Fibroblast of the aortic adventitia (primary cell): ENCODE measurements at places on chromosomes 1 and 21.

DNA sequence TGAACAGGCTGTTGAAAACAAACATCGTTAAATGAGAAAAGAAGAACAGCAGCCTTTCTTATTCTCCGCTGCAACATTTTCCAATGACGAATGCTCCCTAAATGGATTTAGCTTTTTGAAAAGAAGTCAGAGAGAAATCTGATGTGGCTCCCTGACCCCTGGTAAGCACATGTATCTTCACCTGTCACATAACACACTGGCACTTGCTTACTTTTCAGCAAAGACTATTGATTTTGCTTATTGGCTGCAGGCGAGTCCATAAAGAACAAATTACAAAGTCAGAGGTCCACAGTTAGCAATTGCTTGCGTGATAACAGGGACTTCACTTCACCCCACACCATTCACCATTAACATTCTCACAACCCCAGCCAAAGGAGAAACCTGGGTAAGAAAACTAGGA is 362.8 kb downstream of the GPATCH2 start:
- no peak for DNase-seq

GRCh38 chr1:175678471-175678870 is 64.9 kb downstream of the TNR start:
- no peak for DNase-seq

DNA sequence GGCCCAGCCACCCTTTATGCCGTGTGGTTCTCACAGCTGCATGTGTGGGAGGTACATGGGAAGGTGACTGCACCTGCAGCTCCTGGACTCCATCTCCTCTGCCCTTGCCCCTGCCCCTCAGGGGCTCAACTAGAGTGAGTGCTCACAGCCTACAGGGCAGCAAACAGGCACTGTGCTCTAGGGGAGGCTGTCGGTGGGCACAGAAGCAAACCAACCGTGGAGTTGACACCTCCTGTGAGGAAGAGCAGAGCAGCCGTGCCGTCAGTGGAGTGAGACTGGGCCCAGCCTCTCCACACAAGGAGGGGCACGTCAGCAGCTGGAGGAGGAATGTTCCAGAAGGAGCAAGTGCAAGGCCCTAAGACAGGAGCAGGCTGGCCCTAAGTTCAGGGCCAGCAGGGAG is 32.7 kb downstream of the BMP8A start:
- no peak for DNase-seq

DNA sequence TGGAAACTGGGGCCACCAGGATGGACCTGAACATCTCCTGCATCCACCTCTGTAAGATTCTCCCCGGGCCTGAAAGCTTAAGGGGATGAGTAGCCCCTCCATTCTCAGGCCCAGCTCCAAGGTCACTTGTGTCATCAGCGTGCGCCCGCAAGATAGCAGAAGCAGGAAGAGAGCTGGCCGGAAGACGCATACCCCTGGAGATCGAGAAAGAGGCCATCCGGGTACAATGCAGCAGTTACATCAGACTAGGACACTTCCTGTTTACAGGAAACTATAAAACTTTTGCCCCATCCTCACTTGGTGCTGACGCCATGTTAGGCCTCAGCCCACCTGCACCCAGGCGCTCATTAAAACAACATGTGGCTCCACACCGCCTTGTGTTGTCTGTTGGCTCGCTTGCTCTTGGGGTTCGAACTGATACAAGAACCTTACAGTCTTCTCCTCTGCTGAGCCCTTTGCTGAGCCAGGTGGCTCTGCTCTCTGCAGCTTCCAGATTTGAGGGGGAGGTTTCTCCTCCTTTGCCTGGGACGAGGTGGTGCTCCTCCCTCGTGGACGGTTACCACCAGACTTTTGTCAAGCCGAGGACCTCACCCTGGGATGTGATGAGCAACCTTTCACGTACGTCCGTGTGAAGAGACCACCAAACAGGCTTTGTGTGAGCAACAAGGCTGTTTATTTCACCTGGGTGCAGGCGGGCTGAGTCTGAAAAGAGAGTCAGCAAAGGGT is 277.5 kb upstream of the C1orf174 start:
- no peak for DNase-seq

GRCh38 chr1:53462193-53462592 is 3.0 kb downstream of the DMRTB1 start:
- no peak for DNase-seq

DNA sequence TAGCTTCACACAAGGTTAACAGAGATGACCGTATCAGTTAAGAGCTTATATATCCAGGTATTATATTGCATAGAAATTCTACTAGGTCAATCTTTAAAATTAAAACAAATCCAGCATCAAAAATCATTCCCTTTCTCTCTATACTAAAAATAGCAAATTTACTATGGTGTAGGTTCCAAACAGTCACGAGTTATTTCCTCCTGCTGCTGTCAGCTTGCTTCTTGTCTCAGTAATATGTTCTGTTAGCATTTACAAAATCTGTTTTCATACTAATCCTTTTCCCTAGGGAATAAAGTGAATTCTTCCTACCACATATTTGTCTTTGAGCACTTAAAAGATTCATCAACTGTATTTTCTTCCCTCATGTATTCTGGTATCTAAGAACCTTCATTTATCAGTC is 2.5 kb downstream of the WDR26 start:
- DNase-seq = peak; percentile 55

DNA sequence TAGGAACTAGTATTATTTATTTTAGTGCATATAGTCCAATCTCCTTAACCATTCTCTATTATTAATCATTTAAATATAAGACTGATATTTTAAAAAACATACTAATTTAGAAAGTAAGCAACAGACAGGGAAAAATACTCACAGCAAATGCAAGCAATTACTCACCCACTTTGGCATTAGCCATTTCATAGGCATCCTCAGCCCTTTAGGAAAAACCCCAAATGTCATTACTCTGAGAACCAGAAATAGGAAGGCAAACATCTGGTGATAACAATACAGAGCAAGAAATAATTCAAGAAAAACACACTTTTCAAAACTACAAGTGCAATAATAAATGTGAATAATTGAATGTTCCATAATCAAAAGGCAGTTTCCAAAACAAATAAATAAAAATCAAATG is 545.1 kb downstream of the PLPP3 start:
- peak; percentile 84 for DNase-seq
